NCI-H2107 (cell line): ENCODE measurements at places on chromosomes 3 and 15.

DNA sequence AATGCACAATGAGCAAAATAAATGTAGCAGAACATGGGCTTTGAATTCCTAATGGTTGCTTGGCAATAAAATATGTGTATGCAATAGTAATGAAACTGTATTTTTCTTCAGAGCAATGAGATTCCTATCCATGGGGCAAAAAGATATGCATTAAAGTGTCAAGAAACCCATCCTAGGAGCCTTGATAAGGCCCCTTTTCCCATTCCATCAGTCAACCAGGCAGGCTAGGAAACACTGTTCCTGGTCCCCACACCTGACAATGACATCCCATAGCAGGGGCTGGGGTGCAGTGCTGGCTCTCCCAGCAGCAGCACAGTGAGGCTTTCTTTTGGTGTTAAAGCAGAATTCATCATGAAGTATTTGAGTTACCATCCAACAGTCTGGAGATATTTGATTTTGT, 113.3 kb upstream of the AGTR1 start:
- no peak for DNase-seq

GRCh38 chr15:40082195-40082883, 26.3 kb downstream of the BMF start:
- no peak for DNase-seq

DNA sequence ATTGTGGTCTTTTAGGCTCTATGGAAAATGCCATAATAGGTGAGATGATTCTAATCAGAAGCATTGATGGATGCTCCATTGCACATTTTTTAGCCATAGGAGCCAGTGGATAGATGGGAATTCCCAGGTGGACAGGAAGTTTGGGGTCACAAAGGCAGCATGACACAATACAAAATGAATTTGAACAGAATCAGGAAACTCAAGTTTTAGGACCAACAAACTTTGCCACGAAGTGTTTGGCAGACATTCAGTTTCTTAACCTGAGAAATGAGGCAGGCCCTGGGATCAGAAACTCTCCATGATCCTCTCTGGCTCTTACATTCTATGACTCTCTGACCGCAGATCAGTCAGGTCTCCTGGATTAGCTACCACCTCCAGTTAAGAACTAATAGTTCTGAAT, 275.4 kb downstream of the TIGIT start:
- DNase-seq = no peak

DNA sequence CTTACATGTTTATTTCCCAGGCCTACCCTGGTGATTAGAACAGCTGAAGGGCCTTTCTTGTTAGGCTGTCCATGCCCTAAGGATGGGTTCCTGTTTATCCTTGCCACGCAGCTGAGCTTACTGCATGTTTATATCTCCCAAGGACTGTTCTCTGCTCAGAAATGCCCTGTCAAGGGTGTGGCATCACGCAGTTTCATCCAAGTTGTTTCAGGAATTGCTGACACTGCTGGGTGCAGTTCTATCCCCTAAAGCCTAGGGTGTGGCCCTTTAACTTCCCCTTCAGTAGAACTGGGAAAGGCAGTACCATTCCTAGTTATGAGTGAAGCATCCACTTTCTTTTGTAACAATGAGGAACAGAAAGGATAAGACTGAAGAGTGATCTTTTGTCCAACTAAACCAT, 5.0 kb downstream of the ELL3 start:
- DNase-seq = no peak

GRCh38 chr15:83694015-83694414, 40.1 kb downstream of the ADAMTSL3 start:
- no peak for DNase-seq

DNA sequence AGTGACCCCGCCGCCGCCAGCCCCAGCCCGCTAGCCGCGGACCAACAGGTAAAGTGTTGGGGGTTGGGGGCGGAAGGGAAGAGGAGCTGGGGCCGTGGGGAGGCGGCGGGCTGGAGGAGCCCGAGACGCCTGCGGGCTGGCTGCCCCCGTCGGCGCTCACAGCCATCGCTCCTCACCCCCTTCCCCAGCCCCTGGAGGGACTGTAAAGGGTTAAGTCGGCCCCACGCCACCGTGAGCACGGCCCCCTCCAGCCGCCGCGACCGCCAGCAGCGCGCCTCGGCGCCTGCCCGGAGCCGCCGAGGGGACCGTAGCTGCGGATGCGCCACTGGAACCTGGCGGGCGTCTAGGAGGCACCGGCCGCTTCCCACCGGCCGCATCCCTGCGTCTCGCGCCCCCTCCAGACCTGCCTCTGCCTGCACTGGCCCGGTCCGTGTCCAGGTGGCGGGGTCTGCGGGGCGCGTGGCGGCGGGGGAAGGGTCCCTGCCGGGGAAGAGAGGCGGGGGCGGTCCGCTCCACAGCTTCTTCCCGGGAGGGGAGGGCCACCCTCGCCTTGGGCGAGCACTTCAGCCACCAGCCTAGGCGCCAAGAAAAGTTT, 522 bp downstream of the MED12L start:
- no peak for DNase-seq

GRCh38 chr15:89179966-89180875, 41.2 kb downstream of the RLBP1 start:
- no peak for DNase-seq

- no peak for DNase-seq
Observed at GRCh38 chr3:136267235-136267634, 17.1 kb downstream of the PCCB start.

DNA sequence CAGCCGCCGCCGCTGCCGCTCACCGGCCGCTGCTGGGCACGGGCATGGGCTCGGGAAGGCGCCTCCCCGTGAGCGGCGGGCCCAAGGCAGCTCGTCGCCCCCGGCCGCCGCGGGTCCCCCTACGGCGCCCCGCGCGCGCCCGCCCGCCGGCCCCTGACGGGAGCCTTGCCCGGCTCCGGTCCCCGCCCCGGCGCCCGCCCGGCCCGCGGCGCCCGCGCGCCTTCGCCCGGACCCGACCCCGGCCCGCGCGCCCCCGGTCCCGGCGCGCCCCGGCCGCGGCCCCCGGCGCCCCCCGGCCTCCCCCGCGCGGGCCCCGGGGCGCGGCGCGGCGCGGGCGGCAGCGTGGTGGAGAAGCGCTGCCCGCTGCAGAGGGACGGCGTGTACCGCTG, 177.7 kb downstream of the OR4M2 start:
- no peak for DNase-seq

DNA sequence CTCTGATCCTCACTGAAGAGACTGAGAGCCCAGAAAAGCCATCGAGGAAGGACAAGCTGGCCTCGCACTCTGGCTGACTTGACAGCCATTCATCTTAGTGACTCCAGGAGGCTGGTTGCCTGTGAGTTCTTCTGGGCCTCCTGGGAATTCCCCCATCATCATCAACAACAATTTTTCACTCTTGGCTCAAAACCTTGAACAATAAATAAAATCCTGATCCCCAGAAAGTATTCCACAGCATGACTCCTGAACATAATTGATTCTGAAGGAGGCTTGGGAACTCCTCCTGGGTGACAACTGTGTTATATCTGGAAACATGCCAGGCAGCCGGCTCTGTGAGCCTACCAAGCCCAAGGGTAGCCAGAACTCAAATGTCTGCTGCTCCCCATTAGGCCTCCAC, 188.6 kb downstream of the SHQ1 start:
- peak; percentile 7 for DNase-seq

- DNase-seq = no peak
Observed at GRCh38 chr15:51377038-51377786, 35.8 kb downstream of the GLDN start.

DNA sequence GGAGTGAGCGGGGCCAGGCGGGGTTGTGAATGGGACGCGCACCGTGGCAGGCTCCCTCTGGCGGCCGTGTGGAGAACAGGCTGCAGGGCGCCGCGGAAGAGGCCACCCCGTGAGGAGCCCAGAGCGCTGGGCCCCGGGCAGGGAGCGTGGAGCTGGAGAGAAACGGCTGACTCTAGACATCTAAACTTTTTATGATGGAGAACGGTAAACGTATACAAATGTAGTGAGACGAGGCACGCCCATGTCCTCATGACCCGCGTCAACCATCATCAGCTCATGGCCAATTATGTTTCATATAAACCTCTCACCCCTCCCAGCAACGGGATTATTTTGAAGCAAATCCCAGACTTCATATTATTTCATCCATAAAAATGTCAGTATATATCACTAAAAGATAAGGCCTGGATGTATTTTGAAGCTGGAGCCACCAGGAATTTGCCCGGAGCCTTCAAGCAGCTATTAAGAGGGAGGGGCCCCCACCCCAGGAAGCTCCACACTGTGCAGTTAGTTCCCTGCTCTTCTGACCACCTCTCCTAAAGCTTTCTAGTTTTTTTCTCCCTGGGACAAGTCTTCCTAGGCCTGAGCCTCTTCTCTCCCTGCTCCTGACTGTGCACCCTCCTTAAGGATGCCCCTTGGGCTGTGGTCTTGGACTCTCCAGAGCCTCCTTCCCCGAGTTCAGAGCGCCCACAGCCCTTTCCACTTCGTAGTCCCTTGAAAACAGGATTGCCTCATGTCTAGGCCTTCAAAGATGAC, 149.5 kb downstream of the SMAD6 start:
- peak; percentile 24 for DNase-seq

GRCh38 chr15:101637038-101637437, 15.1 kb downstream of the TM2D3 start:
- DNase-seq = no peak

DNA sequence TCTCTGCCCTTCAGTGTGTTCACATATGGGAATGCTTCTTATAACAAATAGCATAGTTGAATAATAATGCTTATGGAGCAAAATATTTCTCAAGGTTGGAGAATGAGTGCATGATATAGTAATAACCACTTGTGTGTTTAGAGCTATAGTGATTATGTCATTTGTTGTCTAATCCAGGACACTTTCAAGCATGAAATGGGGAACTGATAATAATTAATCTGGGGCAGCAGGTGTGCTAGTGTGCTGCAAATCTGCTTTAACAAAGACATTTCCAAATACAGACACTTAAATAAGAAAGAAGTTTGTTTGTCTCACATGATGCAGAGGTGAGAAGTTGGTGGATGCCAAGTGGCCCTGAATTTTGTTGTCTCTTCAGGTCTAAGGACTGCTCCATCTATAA, 579.3 kb upstream of the GRM7 start:
- no peak for DNase-seq
